Fibroblast of skin of scalp (primary cell): ENCODE measurements at places on chromosomes 5 and 9.

DNA sequence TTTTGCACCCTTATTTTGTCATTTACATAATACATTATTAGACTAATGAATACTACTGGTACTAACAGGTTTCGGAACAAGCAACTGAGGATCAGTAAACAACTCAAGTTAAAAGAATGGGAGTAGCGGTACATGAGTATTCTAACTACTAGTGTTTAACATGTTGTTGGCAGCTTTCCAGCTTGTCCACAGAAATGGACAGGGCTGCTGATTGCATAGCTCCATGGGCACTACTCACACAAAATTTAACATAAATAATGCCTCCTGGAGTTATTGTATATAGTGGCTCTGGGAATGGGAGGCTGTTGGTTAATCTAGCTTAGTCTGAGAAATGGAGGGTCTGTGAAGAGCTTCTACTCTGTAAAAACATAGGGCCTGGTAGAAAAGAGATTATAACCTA lies 6.7 kb downstream of the NCBP1 start:
- no peak for DNase-seq

DNA sequence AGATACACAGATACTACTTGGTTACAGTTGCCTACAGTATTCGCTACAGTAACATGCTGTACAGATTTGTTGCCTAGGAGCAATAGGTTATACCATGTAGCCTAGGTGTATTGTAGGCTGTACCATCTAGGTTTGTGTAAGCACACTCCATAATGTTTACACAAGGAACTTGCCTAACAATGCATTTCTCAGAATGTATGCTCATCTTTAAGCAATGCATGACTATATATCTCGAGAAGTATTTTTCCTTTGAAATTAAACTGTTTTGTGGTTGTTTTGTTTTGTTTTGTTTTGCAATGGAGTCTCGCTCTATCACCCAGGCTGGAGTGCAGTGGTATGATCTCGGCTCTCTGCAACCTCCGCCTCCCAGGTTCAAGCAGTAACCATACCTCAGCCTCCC lies 25.3 kb downstream of the LRRC70 start:
- DNase-seq, result no peak

DNA sequence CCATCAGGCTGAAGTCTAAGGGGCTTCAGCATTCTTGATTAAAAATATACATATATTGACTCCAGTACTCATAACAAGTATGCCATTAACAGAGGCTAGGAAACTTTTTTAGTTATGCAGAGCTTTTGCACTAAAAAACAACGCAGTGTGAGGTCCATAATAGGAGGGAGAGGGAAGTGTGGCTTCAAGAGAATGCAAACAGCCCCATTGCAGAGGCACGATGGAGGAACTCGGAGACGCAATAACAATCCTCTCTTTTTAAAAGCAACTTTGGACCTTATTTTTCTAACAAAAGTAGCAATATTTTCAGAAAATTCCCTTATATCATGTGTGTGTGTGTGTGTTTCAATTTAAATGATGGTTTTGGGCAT lies 150.0 kb upstream of the PTCH1 start:
- DNase-seq, result no peak

DNA sequence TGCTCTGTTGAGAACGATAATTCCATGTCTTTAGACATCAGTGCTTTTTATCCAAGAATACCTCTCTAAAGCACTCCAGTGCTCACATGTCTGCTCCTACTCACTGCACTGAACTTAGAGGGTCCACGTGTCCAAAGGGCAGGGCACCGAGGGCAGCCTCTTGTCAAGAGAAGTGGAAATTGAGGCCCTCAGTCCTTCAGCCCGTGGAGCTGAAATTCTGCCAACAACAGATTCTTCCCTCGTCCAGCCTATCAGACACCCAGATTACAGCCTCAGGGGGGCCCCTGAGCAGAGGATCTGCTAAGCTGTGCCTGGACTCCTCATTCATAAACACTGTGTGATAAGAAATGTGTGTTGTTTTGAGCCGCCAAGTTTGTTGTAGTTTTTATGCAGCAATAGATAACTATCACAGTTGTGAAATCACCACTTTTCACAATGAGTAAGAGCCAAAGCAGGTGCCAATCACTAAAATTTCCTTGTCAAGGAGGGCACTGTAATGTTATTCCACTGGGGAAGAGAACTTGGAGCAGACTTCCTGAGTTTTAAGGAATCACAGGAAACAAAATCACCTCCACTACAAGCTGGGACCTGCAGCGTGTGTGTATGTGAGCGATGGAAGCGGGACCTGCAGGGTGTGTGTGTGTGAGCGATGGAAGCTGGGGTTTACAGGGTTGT lies 58.8 kb upstream of the IGFBPL1 start:
- no peak for DNase-seq

DNA sequence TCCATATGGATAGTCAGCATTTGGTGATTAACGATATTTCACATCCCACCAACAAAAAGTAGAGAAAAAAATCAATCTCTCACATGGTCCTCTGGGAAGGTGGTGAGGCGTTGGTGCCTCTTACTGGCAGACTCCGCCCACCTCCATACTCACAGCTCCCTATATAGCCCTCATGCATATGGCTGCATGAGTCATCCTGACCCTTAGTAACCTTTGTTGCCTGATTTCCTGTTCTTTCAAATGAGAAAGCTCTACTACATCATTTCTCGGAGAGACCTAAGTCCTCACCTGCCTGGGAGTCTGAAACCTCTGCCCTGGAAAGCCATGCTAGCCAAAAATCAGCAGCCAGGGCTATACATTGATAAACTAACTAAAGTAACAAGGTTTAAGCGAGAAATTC lies 33.3 kb upstream of the ABCA1 start:
- DNase-seq, result peak; percentile 80

GRCh38 chr9:86503942-86504341 lies 149.7 kb upstream of the TUT7 start:
- DNase-seq, result no peak
